ENCODE measurements at places on chromosomes 6 and 20. TPM values are rescaled to one million over a fixed set of nuclear protein-coding genes. Genes with fewer than 3 reads are reported as not detected.

DNA sequence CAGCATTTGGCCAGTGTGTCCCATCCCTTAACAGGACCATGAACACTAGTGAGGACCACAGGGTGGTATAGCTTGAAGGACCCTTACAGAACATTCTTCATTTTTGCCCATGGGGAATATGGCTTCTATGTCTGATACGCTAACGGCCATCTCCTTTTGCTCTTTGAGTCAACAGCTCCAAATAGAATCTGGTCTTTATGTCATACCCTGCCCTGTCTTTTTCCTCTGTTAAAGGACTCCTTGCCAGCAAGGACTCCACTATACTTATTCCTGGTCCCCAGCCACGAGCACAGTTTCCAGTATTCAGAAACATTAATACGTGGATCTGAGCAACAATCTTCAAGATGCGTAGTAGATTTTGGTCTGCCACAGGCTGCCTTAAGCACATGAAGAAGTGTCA lies 22.5 kb downstream of the SERPINB1 start:
- no peak for DNase-seq

DNA sequence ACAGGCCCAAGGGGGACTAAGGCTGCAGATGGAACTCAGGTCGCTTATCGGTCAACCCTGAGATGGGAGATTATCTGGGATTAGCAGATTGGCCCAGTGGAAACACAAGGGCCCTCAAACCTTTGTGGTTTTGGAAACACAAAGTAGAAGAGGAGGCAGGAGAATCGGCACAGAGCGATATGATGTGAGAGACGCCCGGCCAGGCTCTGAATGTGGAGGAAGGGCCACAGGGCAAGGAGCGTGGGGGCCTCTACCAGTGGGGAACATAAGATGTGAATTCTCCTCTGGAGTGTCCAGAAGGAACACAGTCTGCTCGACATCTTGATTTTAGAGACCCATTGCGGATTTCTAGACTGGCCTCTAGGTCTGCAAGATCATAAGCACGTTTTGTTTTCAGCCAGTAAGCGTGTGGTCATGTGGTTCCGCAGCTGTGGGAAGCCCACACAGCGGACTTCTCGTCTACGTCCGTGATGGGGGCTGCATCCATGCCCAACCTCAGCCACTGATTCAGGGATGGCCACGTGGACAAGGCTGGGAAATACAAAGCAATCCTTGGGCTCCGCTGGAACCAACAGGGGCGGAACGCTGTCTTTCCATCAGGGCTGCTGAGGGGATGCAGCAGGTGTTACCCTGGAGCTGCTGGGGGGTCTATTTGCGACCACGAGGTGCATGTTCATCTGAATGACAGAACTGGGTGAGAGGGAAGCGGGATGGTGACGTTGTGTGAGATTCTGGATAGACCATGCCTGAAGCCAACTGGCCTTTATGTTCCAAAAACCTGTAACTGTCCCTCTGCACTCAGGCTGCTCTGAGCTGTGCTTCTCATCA lies 127.6 kb upstream of the PMEPA1 start:
- DNase-seq = no peak

VNN1 gene
- under 0.01 TPM for total RNA-seq

- DNase-seq = no peak
Measured at GRCh38 chr6:41638002-41638934, at the start of gene MDFI. Gene MDFI, plus strand, starts transcription at chr6:41638468. Its CDS starts 282 bp downstream, at chr6:41638750.

DNA sequence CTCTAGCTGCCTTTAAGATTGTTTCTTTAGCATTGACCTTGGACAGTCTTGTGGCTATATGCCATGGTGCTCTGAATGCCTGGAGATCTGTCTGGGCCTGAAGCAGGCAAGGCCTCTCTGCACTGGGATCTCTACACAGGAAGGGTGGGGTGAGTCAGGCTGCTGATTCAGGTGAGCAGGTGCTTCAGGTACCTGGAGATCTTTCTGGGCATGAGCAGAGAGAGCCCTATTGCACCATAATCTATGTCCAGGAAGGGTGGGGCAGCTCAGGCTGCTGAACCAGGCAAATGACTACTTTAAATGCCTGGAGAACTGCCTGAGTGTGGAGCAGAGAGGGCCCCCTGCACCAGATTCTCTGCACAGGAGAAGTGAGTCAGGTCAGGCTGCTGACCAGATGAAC lies 94.5 kb downstream of the TPBG start:
- DNase-seq = no peak

DNA sequence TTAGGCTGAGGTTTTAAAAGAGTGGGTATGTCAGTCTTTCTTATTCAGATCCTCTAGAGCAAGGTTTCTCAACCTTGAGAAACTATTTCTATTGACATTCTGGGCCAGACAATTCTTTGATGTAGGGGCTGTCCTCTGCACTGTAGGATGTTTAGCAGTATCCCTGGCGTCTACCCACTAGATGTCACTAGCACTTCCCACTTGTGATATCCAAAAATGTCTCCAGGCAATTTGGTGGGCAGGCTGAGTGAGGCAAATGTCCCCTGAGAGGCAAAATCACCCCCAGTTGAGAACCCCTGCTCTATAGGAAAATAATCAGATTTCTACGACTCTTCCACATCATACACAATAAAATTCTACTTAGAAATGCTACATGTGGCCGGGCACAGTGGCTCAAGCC lies 7.7 kb upstream of the ZKSCAN8 start:
- no peak for DNase-seq

- DNase-seq = no peak
Measured at GRCh38 chr6:129596522-129596921, 113.5 kb downstream of the ARHGAP18 start.

PRSS16 gene
- total RNA-seq = 2.8 TPM

SNAP25 gene
- total RNA-seq = 1.4 TPM

- no peak for DNase-seq
Measured at GRCh38 chr20:1942486-1943274, 47.5 kb downstream of the SIRPA start.

- DNase-seq = no peak
Measured at GRCh38 chr20:48826883-48827771, 672 bp downstream of the PREX1 start.

DNA sequence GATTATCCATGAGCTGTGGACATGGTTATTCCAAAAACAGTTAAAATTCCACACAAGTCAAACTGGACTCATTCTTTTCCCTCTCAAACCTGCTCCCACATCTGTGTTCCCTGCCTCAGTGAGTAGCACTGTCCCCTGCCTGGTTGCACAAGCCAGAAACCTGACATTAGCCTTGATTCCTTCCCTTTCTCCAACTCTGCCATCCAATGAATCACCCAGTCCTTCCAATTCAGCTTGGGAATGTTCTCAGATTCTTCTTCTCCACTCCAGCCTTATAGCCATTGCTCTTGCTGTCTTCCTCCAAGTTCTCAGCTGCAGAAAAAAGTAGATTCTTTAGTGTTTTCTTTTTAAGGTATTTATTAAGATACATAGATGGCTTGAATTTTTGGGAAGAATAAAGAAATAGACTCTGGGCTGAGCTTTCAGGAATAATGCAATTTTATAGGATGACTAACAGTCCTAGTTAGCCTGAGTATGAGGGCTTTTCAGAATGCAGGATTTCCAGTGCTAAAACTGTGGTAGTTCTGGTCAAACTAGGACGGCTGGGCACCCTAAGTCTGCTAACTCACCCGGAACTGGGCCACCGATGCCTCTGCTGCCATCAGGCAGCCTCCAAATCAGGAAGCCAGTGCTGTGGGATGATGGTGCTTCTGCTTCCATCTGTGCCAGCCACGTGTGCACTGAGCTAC lies 18.2 kb upstream of the SASH1 start:
- no peak for DNase-seq

DNA sequence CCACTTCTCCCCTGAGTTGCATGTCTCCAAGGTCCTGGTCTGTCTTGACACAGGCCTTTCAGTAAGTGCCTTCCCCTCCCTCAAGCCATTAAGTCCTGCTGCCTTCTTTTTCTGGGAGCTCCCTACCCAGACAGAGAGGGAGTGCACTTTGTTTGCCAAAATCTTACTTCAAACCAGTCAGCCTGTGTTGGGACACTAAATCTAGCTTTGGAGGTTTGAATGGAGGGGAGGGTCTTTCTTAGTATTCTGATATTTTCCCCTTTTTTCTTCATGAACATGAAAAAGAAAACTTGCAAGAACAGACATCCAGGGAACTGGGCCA lies 170.7 kb upstream of the PMEPA1 start:
- no peak for DNase-seq

- no peak for DNase-seq
Measured at GRCh38 chr6:126880964-126881363, 237.5 kb upstream of the RSPO3 start.

DNA sequence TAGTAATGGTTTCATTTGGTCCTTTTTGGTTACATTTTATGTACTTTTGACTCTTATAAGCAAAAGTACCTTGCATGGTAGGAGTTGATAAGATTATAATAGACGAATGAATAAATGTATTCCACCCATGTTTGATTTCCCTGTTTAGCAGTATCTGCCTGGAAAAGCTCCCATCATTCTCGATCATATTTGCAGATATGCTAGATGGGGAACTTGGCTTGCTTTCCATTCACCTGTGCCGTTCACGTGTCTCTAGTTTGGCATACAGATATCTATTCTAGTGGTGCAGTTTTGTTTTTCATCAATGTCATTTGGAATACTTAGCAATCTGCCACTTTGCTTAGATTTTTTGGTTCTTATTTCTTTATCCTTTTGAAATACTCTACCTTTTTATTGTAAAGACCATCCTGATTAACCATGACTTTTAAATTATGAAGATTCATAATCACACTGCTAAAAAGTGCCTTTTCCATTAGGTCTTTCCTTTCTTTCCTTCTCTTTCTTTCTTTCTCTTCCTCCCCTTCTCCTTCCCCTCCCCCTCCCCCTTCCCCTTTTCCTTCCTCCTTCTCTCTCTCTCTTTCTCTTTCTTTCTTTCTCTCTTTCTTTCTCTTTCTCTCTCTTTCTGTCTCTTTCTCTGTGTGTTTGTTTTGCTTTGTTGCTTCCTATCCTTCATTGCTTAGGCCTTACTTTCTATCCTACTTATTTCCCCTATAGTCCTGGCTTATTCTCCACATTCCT lies 40.4 kb downstream of the ANKS1A start:
- DNase-seq = no peak

GRCh38 chr20:22921595-22922421 lies 113.3 kb upstream of the SSTR4 start:
- DNase-seq = no peak

- DNase-seq = no peak
Measured at GRCh38 chr6:124659427-124659826, 302.8 kb upstream of the RNF217 start.
